ENCODE measurements at places on chromosomes 4 and X.

- DNase-seq = peak; percentile 2
These were observed 17.2 kb upstream of the POLA1 start for GRCh38 chrX:24676403-24677024.

DNA sequence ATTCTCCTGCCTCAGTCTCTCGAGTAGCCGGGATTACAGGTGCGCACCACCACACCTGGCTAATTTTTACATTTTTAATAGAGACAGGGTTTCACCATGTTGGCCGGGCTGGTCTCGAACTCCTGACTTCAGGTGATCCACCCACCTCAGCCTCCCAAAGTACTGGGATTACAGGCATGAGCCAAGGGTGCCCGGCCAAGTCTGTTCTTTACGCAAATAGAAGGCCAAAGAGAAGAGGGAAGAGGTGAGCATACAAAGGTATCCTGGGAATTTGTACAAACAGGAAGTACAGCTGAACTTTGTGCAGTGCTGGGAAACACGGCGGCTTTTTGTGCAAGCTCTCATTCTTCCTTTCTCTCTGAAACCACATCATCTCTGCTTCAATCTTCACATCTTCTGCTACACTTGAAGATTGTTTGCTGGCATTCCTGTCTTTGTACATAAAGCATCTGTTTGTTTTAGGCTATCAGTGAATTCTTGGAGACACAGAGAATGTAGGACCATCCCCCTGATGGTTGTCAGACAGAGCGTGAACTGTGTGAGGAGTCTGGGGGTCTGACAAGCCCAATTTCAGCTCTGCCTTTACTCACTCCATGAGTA lies 71.9 kb upstream of the PRSS48 start:
- no peak for DNase-seq

DNA sequence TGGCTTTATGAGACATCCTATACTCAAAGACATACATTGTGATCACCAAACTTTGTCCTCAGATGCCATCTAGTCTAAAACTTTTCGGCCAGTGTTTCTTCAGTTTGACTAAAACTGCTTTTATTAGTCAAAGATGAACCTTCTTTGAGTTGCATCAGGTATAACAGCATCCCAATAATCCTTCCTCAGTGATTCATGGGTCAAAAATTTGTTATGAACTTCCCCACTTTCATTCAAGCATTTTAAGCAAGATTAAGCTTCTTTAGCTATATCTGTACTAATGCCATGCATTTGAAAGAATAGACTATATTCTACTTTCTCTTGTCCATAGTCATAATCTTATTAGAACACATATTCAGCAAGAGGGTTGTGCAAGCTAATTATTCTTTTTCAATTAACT lies 1070.4 kb upstream of the ADGRL3 start:
- DNase-seq = no peak

- DNase-seq = peak; percentile 66
These were observed 34.7 kb upstream of the PLAC1 start for GRCh38 chrX:134692990-134693389.

DNA sequence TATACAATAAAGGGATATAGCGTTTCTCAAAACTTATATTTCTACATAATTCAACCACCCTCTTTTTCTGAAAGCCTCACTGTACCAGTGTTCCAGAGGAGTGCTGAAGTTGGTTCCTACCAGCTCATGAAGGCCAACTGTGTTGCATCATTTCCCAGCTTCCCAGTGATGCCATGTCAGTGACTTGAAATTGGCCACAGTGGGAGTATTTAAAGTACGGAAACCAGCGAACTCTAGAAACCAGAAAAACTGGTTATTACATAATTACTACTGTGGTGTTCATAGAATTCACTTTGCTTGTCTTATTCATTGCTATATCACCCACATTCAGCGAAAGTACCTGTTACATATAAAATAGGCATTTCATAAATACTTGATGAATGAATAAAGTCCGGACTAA lies 135.4 kb downstream of the GC start:
- DNase-seq = no peak

GRCh38 chr4:5952286-5952974 lies 59.5 kb upstream of the CRMP1 start:
- no peak for DNase-seq

GRCh38 chrX:112147206-112147605 lies 64.6 kb upstream of the TRPC5 start:
- DNase-seq = no peak

DNA sequence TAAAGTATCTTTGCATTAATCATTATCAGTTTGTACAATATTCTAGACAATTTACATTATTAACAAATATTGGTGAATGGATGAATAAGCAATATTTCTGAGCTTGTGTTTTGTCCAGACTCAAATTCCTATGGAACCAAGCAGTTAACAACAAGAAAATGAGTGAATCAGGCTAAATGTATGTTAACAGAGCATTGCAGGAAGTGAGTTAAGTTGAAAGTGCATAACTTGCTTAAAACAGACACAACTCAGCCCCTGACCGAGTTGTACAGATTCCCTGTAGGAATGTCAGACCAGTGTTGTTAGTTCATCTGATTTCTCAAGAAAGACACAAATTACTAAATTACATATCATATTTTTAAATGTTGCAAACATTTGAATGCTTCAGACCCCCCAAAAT lies 23.7 kb upstream of the CSN1S1 start:
- DNase-seq = no peak

GRCh38 chrX:152897222-152898131 lies at the start of gene ZNF185:
ZNF185 (plus strand) TSS chrX:152898067; CDS start chrX:152914490, 16,423 bp downstream.
- DNase-seq = peak; percentile 52

DNA sequence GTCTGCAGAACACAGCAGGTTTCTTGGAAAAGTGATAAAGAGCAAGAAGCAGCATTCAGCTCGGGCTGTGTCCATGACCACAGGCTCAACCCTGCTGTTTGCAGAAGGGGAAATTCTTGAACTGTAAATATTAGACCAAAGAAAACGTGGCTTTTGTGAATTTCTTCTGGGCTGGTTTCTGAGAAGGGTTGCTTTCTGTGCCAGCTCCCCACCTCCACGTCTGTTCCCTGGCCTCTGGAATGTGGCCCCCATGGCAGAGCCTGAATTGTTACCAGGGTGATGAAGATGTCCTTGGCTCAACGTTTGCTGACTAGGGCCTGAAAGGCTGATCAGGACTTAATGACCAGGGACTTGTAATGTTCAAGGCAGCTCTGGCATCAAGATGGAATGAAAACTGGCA lies 116.0 kb downstream of the CPEB2 start:
- no peak for DNase-seq

DNA sequence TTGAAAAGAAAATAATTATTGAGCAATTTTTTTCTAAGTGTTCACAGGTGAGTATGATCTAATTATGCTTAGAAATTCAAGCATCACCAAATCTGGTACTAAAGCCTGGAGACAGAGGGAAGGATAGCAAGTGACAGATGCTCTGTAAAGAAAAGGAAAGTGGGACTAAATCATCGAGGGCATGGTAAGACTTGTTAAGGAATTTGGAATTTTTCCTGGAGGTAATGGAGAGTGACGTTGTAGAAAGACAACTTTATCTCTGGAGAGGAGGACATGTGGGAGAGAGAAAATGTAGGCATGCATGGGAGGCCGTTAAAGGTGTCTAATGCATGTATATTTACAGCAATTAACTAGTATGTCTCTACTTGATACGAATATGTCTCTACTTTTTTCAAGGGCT lies 333.2 kb upstream of the ATOH1 start:
- no peak for DNase-seq

- no peak for DNase-seq
These were observed 96.6 kb upstream of the KCNIP4 start for GRCh38 chr4:22045051-22045630.

- no peak for DNase-seq
These were observed 23.9 kb upstream of the TMSB4X start for GRCh38 chrX:12950851-12951594.

- DNase-seq = no peak
These were observed at the start of gene GK2 for GRCh38 chr4:79408063-79408462. GK2 (minus strand) TSS chr4:79408228; CDS start chr4:79408200, 28 bp downstream.

- DNase-seq = no peak
These were observed 2471.7 kb downstream of the ARAP2 start for GRCh38 chr4:33772582-33772981.

DNA sequence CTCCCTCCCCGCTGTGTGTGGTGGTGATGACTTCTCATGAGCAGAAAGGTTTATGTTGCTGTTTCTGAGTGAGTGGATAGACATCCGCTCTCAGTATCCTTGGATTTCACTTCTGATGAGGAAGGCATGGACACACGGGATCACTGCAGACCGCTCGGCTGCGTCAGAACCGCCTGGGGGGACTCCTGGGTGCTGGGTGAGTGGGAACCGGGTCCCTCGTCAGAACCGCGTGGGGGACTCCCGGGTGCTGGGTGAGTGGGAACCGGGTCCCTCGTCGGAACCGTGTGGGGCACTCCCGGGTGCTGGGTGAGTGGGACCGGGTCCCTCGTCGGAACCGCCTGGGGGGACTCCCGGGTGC lies 9.0 kb downstream of the CTBP1 start:
- no peak for DNase-seq

GRCh38 chr4:110248100-110248499 lies 49.7 kb upstream of the ELOVL6 start:
- DNase-seq = no peak

DNA sequence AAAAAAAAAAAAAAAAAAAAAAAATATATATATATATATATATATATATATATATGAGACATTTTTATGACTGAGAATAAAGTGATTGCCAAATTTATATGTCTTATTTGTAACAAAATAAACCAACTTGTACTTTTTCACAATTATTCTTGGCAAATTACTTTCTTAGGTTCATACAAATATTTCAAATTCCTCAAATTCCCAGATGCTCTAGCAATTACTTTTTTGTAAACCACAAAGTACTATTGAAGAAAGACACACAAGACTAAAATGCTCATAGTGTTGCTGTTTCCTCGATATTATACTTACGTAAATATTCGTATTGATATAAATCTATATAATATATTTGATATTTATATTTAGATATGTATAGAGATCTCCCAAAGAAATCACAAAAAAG lies 390.0 kb downstream of the FAT4 start:
- DNase-seq = no peak

DNA sequence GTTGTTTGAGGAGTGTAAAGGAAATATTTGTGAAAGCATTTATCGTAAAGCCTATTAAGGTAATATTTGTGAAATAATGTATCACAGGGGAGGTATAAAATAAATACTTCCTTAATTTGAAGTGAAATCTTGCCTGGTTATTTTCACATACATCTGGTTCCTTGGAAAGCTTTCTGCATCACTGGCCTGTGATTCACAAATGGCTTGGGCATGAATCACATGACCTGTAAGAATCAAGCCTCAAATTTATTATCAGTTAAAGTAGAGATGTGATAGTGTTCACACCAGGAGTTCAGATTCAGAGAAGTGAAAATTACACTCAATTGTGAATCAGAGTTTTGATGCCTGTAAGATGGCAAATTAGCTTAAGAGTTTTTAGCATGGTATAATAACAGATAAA lies 1911.4 kb downstream of the STIM2 start:
- DNase-seq = no peak

- no peak for DNase-seq
These were observed 21.1 kb downstream of the RBM10 start for GRCh38 chrX:47166126-47166525.

- DNase-seq = no peak
These were observed 257.4 kb downstream of the CFAP299 start for GRCh38 chr4:80592950-80593349.

DNA sequence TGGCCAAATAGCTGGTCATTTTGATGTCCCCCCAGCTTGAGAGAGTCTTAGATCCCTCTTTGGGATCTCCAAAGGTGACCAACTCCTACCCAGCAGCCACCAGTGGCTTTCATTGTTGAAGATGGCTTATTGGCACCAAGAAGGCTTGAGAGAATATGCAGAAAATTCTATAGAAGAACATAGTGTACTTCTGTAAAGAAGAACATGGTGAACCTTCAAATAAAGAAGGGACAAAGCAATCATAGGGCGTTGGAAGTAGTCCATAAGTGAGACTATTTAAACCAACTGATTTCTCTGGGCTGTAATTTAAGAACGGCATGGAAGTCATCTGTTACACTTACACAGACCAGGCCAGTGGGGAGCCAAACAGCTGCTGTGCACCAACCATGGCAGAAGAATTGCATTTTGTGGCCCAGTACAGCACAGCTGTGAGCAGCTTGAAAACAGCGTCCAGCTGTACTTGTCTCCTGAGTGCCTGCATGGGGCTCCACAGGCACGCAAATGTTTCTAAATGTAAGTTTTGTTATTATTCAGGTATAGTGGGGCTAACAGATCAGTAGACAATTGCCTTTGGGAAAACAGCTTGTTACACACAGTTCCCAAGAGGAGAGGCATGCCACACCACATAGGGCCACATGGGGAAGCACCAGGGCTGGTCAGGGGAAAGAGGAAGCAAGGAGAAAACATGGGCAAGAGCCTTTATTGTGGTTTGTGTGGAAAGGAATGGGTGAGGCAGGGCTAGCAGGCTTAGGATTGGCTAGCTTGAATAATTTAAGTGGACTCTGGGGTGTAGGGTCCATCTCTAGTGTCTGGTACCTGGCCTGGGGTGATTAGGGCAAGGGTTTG lies 125.0 kb downstream of the ARHGAP6 start:
- no peak for DNase-seq

DNA sequence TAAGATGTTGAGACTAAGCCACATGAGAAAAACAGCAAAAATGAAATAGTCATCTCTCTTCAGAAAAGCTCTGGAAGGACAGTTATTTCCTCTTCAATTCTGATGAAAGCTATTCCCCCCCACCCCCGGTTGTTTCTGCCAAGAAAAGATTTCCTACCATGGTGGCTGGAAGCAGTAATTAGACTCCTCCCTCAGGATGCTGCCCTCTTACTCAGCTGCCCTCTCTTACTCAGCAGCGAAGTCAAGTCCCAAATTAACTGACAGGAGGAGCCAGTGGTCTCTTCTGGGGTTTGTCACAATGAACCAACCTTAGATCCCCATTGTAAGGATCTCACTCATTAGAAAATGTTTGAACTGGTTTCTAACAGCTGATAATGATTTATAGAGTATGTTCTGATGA lies 38.0 kb downstream of the GPM6B start:
- no peak for DNase-seq

- no peak for DNase-seq
These were observed 345.9 kb downstream of the ADGRL3 start for GRCh38 chr4:61545902-61546480.

DNA sequence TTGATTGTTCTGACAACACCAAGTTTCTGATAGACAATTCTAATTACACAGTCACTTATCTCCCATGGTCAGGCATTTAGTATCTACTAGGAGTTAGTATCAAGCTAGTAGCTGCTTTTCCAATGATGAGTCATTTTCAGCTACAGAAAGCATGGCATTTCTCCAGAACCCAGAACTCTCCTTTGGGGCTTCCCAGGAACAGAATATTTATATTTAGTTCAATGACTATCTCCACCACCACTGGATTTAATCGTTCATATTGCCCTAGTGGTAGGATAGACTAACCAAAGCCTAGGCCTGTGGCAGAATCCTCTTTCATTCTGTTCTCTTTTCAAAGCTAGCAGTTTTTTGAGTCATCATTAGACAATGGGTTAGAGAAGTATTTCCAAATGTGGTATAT lies 569.4 kb downstream of the GABRG1 start:
- DNase-seq = no peak
